ENCODE measurements at places on chromosomes 5 and 9. TPM values are rescaled to one million over a fixed set of nuclear protein-coding genes. Genes with fewer than 3 reads are reported as not detected.

The FOXD4L5 gene
- total RNA-seq, result under 0.01 TPM

The SARDH gene
- 0.18 TPM for total RNA-seq

The LHX3 gene
- total RNA-seq, result not detected

The MAPK9 gene
- 33.4 TPM for total RNA-seq

The LCN9 gene
- total RNA-seq, result not detected

The MYORG gene
- 1.3 TPM for total RNA-seq

GRCh38 chr9:121930956-121931355 lies 162.2 kb downstream of the TTLL11 start:
- DNase-seq, result no peak

DNA sequence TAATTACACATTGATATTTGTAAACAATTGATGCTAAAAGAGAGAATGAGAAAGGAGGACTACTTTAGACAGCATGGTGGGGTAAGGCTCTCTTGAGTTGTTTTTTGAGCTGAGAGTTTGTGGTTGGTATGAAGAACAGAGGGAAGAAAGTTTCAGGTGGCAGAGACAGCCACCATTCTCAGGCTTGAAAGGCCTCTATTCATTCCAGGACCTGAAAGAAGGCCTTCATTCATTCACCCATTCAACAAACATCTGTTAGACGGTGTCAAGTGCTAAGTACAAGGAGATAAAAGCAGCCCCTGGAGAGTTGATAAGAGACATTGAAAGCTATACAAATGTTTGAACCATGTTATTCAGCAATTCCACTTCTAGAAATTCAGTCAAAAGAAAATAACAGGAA lies 21.7 kb upstream of the ADAM19 start:
- DNase-seq, result no peak

- DNase-seq, result no peak
Observed at GRCh38 chr9:106970976-106971457, 108.1 kb downstream of the ZNF462 start.

DNA sequence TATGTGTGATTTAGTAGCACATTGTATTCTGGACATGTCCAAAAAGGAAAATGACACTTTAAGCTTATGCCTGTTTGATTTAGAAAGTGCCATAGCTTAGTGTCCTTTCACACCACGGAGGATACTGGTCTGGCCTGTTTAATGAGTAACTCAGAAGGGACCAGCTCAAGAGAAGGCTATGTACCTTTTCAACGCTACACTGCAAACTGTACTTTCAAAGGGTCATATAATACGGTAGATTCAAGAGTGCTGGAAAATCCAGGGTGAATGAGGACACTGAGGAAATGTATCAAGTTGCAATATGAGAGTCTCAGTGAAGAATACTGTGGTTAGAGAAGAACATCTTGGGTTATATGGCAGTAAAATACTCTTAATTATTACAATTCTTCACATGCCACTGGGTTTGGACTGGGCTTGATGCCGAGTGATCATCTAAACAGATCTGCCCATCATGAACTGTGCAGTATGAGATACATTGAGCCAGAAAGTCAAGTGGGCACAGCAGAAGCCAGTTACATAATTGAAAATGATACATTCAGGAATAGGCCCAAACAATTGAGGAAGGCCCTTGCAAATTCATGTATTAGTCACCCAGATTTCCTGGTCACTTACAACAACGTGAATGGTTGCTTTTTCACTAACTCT lies 1211.5 kb upstream of the CDH9 start:
- DNase-seq, result no peak

DNA sequence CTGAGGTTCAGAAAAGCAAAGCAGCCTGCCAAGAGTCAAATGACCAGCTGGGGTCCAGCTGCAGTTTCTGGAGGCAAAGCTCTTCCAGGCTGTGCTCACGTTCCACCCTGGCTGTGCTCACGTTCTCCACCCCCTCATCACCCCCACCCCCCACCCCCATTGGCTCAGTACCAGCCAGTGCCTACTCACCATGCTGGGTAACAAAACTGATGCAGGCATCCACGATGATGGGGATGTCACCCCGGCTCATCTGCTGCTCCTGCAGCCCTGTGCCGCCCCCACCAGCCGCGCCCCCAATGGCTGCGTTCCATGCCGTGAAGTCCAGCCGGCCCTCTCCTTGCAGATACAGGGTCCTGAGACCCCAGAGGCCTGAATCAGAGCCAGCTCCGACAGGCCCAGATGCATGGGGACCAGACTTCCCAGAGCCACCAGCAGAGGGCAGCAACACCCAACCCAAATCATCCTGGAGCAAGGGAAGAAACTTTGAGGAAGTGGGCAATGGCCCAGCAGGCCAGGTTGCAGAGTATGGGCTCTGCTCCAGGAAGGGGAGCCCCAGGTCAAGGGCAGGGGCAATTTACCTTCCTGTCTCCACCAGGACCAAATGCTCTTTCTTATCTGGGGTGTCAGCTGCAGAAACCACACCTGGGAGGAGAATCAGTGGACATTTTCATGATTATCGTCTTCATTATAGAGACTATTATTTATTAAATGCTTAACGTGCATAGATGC lies 13.7 kb upstream of the FCHSD1 start:
- DNase-seq, result peak; percentile 71

GRCh38 chr9:87703636-87704276 lies 22.2 kb upstream of the CTSL start:
- no peak for DNase-seq

DNA sequence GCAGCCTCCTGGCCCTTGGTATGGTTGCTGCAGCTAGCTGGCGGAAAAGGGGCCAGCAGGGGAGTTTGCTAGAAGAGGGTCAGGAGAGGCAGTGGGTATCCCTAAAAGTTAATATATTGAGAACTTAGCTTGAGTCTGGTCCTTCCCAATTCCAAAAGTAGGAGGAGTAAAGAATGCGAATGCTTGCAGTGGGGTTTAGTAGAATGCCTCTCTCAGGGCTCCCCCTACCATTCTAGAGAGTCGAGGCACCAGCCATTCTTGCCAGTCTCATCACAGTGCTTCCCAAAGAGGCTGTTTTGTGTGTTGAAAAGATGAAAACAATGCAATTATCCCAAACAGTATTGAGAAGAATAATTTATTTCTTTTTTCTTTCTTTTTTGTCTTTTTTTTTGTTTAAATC lies 26.4 kb downstream of the TTC39B start:
- DNase-seq, result no peak

DNA sequence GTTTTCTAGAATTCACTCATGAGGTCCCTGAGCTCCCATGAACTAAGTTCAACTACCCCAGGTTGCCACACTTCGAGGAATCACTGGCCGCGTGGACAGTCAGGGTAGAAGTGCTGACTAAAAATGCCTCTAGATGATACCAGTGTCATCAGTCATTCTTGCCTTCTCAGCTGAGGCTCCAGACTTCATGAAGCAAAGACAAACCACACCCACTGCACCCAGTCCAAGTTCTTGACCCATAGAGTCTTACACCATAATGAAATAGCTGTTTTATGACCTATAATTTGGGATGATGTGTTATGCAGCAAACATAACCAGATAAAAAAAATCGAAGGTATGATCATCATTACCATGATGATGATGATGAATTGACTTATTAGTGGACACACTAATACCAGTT lies 632.9 kb upstream of the TLE4 start:
- DNase-seq, result no peak

DNA sequence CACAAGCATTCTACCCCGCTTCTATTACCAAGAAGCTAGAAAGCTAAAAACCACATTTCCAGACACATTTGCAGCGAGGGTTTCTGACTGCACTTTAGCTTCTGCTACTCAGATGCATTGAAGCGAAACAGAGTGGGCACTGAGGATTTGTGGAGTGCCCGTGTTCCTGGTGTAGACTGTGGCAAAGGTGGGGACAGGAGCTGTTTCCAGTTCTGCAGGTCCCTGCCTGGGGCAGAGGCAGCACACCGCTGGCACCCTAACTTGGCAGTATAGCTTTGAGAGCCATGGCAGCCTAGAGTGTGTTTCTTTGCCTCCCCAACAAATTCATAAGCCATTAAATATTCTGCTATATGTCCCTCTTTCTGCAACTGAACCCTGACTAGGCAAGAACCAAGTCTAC lies 108.6 kb upstream of the SPOCK1 start:
- DNase-seq, result no peak

All from fibroblast of the aortic adventitia (primary cell).